IPS DF 19.7 (cell line): ENCODE measurements at places on chromosomes 7 and 10.

DNA sequence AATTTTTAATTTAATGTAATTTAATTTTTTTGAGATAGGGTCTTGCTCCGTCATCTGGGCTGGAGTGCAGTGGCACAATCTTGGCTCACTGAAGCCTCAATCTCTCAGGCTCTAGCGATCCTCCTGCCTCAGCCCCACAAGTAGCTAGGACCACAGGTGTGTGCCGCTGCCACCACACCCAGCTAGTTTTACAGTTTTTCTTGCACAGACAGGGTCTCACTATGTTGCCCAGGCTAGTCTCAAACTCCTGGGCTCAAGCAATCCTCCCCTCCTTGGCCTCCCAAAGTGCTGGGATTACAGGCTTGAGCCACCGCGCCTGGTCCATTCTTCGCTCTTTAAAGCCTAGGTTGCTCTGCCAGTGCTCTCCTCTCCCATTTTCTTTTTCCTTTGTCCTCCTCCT lies 12.9 kb downstream of the CALML3 start:
- no peak for DNase-seq

- DNase-seq, result no peak
These were observed 25.4 kb downstream of the DRGX start for GRCh38 chr10:49370326-49371100.

- DNase-seq, result no peak
These were observed 137.0 kb downstream of the TMEM178B start for GRCh38 chr7:141210862-141211261.

GRCh38 chr10:126536656-126537055 lies 133.8 kb downstream of the C10orf90 start:
- DNase-seq, result no peak

DNA sequence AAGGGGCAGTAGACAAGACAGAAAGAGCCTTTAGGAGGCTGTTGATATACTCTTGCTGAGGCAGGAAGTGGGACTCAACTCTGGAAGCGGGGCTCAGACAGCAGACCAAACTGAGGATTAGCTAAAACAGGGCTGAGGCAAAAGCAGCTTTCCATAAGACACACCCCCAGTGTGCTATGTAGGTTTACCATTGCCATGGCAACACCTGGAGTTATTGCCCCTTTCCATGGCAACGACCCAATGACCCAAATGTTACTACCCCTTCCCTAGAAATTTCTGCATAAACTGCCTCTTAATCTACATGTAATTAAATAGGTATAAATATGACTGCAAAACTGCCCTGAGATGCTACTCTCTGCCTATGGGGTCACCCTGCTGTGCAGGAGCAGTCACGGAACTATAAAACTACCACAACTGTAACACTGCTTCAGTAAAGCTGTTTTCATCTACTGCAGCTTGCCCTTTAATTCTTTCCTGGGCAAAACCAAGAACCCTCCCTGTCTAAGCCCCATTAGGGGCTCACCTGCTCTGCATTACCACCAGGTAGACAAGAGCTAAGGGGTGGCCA lies 348.4 kb upstream of the PODXL start:
- DNase-seq, result no peak

GRCh38 chr7:93601363-93601762 lies 26.8 kb upstream of the CALCR start:
- DNase-seq, result no peak

DNA sequence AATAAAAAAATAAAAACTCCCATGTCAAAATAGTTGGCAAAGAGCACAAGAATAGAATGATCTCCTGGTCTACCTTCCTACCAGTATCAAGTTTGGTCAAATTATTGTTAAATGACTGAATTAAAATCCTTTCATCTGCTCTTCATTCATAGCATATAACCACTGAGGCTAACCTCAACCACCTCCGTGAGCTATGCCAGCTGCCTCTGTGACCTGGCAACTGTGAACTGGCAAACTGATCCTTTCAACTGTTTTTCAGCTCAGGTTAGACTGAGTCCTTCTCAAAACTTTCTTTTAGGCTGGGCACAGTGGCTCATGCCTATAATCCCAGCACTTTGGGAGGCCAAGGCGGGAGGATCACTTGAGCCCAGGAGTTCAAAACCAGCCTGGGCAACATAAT lies 36.1 kb downstream of the NUDCD3 start:
- no peak for DNase-seq

GRCh38 chr7:151235091-151235787 lies 3.0 kb downstream of the CHPF2 start:
- no peak for DNase-seq
